DMS79 treated with DMSO at 0.1 percent for 48 hours (cell line): ENCODE measurements at places on chromosomes 5 and 9.

DNA sequence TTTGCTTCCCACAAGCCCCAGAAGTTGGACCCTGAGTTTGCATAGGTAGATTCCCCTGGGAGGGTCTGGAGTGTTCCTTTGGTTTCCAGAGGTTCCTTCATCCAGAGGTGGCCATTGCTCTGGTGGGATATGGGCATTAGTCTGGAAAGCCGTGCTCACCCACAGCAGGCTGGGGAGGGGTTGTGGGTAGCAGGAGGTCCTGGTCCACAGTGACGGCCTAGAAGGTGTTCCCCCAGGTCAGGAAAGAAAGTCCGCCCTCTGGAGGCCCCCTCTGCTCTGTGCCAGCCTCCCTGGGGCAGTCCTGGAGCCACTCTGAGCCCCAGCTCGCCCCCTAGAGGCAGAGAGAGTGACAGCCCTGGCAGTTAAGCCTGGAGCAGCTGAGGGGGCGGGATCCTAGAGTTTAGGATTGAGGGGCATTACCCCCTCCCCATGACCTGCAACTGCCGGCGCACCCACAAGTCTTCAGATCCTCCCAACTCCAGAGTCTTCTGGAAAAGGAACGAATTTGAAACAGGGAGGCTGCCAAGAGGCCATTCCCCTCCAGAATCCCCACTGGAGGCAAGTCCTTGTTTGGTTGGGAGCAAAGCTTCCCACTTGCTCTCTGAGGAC lies 36.8 kb downstream of the NDST1 start:
- no peak for DNase-seq

DNA sequence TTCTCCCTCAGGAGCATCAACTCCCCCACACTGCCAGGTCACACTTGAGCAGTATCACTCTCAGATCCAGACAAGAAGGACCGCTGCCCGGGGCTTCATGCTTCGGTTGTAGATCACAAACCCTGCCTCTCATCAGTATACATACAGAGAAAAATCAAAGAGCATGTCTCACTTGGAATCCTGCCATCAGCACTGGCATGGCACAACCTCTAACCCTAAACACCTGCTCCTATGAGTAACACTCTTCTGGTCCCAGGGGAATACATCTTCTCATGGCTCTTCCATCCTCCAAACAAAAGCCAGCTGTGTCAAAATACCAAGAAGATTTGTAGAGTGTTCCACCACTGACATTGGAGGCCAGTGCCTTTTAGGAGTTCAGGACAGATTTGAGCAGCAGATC lies 84.8 kb upstream of the MIER3 start:
- DNase-seq = peak; percentile 61

- DNase-seq = no peak
Measured at GRCh38 chr9:112496074-112496722, 9.6 kb downstream of the KIAA1958 start.

DNA sequence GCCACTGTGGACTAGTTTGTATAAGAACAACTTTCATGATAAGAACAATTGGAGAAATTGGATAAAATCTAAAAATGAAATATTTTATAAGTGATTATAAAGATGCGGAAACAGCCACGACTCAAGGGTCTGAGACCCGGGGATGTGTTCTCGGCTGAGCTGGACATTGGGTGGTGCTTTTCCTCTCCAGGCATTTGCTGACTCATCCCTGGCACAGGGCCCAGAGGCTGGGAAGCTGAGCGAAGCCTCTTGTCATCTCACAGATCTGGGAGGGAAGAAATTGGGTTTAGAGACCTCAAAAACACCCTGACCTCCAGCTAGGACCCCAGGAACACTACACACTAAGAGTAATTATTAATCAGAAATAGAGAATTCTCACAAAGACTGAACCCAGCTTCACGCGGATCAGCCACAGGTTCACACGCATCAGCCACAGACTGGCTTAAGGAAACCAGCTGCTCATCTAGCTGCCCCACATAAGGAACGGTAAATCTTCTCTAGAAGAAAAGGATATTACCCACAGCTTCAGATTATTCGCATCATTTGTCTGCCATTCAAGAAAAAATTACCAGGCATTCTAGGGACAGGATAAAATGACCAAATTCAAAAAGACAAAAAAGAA lies 2.8 kb upstream of the OR2V1 start:
- no peak for DNase-seq

DNA sequence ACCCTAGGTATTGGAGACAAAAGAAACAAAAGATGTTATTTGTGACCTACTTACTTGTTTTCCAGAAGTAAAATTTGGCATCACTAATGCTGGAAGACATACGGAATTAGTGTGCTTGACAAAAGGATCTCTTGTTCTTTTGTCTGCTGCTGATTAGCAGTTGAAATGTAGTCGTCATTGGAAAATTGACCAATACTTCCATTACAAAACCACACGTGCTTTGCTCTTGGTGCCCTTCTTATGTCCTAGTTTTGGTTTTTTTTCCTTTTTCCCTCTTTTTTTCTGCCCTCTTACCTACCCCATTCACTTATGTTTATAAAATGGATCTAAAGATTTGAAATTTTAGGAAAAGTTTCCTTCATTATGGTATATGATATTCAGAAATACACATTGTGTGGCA lies 197.4 kb downstream of the FER start:
- DNase-seq = no peak

DNA sequence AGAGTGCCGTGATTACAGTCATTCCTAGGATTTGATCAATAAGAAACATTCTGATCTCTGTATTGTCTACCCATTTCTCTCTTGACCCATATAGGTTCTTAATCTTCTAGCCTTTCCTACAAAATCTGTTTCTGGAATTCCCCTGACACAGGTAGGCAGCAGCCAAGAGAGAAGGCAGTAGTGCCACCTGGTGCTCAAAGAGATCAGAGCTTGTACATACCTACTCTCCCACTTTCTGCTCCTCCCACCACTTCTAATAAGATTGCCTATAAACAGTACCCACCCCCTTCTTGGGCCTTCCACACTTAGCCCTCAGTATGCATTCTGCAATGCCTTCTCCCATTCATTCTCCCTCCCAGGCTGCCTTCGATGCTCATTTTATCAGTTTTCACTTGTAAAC lies 117.4 kb upstream of the RORB start:
- DNase-seq = no peak

DNA sequence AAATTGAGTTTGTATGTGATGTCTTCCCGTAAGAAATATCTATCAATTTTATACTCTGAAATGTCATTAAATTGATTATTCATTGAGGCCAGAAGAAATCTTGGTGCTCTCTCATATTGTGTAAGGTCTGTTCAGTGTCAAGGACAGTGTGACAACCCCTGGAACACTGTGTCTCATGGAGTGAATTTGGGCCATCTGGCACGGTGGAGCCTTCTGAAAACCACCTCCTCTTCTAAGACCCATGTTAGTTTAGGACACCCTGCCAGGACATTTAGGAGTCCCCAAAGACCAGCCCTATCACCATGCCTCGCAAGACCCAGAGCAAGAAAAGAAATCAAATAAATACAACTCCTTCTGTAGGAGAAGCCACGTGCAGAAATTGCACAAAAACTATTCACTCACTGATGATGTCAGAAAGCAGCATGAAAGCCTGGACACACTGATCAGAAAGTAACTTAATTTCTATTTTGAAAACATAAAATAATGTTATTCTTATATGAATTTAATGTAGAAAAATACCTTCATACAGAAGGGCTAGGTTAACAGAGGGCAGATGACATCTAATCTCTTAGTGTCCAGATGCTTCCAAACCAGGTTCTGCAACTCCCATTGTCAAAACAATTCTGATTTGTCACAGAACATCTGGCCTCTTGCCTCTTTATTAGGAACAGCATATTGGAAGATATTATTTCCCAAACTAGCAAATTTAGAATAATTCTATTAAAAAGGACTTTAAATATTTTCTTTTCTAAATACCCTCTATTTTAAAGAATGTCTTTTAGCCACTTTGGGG lies 298.8 kb downstream of the NR2F1-AS1 start:
- no peak for DNase-seq
